ENCODE measurements at places on chromosomes 12 and 14. TPM values are rescaled to one million over a fixed set of nuclear protein-coding genes. Genes with fewer than 3 reads are reported as not detected.

The MIPOL1 gene
- polyA plus RNA-seq: 6.8 TPM

The DNAH10 gene
- polyA plus RNA-seq: not detected

The C1S gene
- 57.3 TPM for polyA plus RNA-seq

The IFI27L1 gene
- polyA plus RNA-seq: 13.1 TPM

The KRT83 gene
- not detected for polyA plus RNA-seq

- DNase-seq: no peak
Measured at GRCh38 chr12:32149489-32149888, 42.8 kb downstream of the BICD1 start.

GRCh38 chr14:75295061-75295461 lies 16.4 kb downstream of the FOS start:
- DNase-seq: no peak

DNA sequence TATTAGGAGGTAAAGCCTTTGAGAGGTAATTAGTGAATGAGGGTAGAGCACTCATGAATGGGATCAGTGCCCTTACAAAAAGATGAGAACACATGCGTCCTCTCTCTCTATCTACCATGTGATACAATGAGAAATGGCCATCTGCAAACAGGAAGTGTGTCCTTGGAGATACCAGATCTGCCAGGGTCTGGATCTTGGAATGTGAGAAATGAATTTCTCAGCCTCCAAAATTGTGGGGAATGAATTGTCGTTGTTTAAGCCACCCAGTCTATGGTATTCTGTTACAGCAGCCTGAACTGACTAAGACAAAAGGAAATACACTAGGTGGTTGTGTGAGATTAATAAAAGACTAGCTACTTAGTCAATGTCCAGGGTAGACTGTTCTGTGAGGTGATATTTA lies 366.6 kb downstream of the NELL2 start:
- DNase-seq: no peak

GRCh38 chr12:65461017-65461416 lies 182.5 kb downstream of the MSRB3 start:
- no peak for DNase-seq

GRCh38 chr12:25376985-25377384 lies 126.3 kb upstream of the KRAS start:
- DNase-seq: no peak
